ENCODE measurements at places on chromosomes 4 and X.

DNA sequence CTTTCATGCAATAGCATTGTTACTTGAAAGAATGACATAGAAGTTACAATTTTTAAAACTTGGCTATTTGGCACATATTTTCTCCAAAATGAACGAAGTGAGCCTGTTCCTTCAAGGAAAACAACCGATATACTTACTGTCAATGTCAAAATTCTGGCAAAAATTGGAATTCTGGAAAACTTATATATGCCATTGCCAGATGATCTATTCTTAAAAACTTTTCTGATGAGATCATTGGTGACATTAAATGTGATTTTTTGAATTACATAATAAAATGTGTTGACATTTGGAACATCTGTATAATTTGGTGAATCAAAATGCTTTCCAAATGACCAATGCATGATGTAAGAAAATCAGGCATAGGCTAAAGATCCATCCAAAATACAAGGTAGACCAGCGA, 209.0 kb downstream of the SCFD2 start:
- no peak for DNase-seq

DNA sequence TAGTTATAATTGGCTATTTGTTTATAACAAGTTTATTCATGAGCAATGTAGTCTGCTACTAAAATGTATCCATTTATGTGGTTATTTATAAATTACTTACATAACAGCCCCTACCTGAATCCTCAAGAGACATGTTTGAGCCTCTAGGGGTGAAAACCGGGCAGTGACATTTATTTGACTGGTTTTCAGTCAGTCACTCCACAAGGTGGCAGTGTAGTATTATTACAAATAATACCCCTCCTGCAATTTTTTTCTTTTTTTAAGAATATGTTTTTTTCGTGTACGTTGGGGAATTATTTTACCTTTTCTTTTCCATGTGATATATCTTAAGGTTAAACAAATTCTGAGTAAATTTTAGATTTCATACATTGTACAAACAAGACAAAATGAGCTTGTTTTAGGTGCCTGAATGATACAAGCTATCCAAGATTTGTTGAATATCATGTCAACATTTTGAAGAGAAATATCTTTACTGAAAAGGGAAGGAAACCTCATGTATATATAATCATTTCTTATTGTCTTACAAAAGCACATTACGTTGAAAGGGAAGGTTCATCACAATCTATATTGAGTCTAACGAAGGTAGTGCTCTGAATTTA, 598.7 kb upstream of the TECRL start:
- DNase-seq: no peak

DNA sequence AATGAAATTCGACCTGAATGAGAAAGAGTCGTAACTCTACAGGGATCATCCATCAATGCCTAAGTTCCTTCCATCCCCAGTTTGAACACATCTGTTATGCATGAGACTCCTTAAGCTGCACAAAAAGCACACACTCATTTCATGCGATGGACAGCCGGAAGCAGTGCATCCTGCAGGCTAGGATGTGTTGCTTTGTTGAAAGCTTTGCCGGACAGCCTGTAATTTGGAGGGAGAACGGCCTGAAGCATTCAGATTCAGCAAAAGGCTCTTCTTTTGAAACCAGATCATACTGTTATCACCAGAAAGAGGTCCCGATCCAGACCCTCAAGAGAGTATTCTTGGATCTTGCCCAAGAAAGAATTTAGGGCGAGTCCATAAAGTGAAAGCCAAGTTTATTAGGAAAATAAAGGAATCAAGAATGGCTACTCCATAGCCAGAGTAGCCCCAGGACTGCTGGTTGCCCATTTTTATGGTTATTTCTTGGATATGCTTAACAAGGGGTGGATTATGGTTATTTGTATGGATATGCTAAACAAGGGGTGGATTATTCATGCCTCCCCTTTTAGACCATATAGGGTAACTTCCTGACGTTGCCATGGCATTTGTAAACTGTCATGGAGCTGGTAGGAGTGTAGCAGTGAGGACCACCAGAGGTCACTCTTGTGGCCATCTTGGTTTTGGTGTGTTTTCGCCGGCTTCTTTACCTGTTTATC, 48.1 kb upstream of the DHRSX start:
- no peak for DNase-seq

DNA sequence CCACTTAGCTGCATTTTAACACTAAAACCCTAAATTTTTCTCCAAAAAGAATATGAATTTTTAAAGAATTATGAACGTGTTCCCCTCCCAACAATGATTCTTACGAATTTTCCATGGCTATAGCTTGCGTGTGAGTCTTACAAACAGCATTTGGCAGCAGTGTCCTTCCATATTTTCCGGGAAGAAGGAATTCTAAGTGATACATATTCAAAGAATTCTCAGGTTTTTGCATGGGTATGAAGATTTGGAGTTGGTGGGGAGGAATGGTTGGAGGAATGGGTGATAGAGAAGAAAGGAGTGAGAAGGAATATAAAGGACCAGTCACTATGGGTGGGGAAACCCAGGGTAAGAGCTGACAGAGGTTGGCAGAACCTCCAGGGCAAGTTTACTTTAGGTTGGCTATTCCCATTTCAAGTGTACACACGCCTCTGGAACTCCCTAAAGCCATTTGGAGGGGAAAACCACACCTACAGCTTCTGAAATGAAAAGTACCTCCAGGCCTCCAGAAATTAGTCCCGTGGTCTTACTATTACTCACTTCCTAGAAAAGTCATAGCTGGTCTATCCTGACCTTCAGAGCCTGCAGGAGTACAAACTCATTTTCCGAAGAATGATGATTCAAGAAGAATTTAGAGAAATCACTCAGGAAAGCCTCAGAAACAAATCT, 420.8 kb upstream of the DIPK2B start:
- no peak for DNase-seq

- no peak for DNase-seq
Observed at GRCh38 chrX:121886557-121886956, 839.1 kb downstream of the GLUD2 start.

DNA sequence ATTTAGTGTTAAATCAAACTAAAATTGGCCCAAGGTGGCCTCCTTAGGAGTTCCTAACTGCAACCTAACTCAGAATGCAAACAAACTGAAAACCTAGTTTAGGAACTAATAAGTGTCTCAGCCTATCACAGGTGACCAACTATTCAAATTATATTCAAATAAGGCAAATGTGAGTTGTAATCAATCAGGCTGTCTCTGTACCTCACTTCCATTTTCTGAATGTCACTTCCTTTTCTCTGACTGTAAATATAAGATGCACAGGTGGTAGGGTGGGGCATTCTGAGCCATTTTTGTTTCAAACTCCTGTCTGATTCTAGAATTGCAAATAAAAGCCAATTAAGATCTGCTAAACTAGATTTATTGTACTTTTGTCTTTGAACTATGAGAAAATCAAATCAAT, 401.5 kb downstream of the PPP3CA start:
- no peak for DNase-seq

DNA sequence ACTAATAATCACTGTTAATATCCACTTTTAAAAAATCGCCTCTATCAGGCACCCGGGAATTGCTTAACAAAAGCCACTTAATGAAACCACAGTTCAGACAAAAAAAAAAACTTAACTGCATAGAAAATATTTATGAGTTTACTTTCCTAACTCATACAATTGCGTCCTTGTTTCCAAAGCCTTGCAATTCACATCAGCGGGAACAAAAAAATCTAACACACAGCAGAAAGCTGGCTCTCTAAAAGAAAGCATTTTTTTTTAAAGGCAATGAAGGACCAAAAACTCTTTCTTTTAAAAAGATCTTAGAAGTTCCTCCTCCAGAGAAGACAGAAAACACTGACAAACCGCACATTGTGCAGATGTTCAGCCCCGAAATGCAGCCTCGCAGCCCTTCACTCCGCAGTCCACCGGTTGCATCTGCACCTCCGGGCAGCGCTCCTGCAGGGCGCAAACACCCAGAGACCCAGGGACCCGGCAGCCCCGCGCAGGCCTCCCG, 812 bp downstream of the FAT1 start:
- DNase-seq: no peak

DNA sequence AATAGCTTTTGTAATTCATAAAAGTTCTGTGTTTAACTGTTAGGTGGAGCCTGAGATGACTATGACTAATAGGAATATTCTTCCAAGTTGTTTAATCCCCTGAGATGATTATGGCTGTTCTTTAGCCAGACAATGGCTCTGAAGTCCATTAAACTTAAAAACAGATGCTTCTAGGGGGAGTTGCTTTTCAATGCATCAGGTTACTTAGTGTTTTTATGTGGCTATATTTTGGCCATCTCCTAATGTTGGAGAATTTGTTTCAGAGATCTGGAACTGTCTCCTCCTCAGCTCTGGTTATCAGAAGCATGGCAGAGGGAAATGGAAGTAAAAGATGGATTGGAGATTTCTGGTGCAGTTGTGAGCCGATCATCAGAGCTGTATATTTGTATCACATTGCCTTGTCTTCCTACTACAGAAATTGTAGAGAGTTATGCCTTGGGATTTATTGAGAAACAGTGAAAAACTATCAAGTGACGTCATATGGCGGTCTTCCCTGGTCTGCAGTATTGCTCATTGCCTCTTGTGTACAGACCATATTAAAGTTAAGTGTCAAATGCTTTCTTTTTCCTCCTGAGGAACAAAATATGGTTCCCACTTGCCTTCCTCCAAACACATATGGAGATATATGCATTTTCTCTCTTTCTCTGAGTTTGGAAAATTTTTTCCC, 29.8 kb downstream of the SGMS2 start:
- DNase-seq: no peak

- peak; percentile 19 for DNase-seq
Observed at GRCh38 chr4:184476695-184477094, 2.3 kb upstream of the IRF2 start.

- no peak for DNase-seq
Observed at GRCh38 chr4:184423003-184423686, 51.2 kb downstream of the IRF2 start.

DNA sequence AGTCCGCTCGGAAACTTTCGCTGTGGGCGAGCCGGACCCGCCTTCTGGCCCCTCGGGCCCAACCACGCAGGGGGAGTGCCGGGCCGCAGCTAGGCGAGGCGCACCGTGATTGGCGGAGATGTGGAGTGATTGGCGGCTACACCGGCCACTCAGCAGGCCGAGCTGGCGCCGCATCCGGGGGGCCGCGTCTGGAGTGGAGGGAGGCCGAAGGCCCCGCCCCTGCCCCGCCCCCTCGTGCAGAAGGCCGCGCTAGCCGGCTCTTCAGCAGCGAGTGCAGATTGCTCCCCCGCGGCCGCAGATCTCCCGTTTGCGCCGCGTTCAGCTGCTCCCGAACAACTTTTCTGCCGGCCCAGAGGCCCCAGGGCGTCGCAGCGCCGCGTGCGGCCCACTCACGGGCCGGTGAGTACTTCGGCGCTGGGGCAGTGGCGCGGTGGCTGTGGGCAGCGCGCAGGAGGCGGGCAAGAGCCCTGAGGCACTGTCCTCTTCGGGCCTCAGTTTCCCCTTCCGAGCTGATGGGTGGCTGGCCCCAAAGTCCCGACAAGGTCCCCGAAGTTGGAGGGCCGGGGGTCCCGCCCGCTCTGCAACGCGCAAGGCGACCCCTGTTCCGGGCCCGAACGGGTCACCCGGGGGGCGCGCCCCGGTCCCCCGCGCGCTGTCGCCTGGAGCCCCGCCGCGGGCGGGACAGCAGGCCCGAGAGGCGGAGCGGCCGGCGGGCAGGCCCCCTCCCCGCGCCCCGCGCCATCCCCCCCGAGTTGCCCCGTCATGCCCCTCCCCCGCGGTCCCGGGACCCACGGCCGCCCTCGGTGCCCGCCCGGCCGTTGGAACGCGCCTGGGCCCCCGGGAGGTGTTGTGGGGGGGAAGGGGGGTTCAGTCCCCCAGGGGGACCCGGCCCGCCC, at the start of gene WFS1:
TSS of gene WFS1 (plus strand) at position 235 of the 896 bp plus-strand sequence. CDS start 7,606 bp downstream, outside the sequence.
- DNase-seq: peak; percentile 98

GRCh38 chr4:116531870-116532269, 553.5 kb downstream of the TRAM1L1 start:
- no peak for DNase-seq

GRCh38 chr4:187993827-187994226, 1.7 kb upstream of the ZFP42 start:
- DNase-seq: no peak

DNA sequence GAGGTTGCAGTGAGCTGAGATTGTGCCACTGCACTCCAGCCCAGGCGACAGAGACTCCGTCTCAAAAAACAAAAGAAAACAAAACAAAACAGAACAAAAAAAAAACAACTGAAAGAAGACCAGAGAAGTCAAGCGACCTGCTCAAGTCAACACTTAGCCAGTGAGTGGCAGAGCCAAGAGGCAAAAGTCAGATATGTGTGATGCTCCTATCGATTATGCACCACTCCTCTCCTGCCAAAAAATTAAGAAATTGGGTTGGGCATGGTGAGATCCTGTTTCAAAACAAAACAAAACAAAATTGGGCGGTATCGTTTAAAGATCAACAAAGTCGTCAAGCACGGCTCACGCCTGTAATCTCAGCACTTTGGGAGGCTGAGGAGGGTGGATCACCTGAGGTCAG, 137.7 kb downstream of the PDS5A start:
- no peak for DNase-seq

DNA sequence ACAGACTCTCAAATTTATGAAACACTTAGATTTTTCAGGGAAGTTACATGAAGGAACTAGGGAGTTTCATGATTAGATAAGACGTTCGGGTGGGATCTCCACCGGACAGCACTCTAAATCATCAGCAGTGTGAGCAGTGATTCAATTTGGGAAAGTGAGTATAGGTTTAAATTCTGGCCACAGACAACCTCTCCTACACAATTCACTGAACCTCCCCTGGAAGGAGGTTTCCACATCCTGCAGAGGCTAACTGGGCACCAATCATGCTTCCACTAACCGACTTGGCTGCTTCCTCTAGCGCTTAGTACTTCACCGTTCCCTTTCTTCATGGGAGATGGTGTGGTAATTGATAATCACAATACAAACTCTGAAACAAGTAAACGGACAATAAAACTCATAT, 5.6 kb downstream of the CXCL9 start:
- DNase-seq: no peak

DNA sequence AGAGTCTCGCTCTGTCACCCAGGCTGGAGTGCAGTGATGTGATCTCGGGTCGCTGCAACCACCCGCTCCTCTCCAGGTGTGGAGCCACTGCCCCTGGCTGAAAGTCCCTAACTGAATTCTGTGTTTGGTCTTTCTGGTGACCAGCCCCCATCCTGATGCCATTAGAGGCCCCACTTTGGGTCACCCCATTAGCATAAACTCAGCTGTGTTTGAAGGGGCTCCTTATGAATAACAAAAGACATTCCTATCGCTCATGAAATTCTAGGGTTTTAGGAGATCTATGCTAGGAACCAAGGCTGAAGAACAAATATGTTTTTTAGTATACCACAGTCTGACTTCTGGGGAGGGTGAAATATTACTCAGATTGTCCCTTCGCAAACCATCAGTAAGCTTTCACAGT, 652.9 kb downstream of the ADGRL3 start:
- DNase-seq: no peak
